Right renal pelvis (tissue), 4 donors: ENCODE measurements at places on chromosomes 7 and 10. TPM values are rescaled to one million over a fixed set of nuclear protein-coding genes. Genes with fewer than 3 reads are reported as not detected.

DNA sequence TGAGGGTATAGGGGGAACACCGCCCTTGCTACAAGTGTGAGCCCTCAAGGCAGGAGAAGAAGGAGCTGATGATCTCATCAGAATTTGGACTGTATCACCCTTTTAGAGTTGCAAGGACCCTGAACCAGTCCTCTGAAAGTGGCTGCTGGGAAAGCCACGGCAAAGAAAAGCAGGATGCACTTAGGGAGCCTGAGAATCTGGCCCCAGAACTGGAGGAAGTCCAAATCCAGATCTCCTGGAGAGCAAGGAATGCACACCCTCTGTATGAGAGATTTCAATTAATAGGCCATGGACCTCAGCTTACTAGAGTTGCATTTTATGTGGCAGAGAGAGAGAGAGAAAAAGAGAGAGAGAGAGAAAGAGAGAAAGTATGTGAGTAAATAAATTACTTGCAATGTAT is 662.9 kb downstream of the CCSER2 start:
- no peak for DNase-seq

GRCh38 chr10:99531026-99531695 is 1.6 kb upstream of the NKX2-3 start:
- no peak for DNase-seq

GRCh38 chr10:24989867-24990266 is 26.1 kb downstream of the ENKUR start:
- DNase-seq, result no peak

The OPALIN gene
- not detected for polyA plus RNA-seq

The PDE1C gene
- 4.4 TPM for polyA plus RNA-seq

DNA sequence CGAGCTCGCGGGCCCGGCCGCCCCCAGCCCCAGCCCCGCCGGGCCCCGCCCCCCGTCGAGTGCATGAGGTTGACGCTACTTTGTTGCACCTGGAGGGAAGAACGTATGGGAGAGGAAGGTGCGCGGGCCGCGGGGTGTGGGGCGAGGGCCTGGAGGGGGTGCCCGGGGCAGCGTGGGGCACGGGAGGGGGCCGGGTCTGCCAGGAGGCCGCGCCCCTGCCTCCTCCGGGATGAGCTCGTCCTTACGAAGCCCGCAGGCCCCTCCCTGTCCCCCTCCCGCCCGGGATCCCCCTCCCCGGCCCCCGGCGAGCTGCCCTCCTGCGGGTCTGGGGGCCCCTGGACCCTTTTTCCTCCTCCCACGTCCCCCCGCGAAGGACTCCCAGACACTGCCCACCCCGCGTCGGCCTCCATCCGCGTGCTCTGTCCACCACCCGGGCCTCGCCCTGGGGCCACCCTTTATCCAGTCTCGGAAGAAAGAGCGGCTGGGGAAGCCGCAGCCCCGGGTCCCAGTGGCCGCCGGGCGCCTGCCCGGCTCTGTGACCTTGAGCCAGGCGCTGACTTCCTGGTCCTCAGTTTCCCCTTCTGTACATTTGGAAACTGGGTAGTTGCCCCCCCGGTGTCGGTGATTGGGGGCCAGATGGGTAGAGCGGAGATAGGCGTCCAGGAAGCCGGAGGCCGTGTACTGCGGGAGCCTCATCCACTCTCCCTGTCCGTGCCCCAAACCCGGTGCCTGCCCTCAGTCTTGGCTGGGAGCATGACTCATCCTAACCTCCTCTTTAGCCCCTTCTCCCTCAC is 521 bp downstream of the LIMK1 start:
- DNase-seq, result no peak

The CC2D2B gene
- polyA plus RNA-seq, result 1.9 TPM

- DNase-seq, result no peak
Measured at GRCh38 chr10:60098677-60099601, 192.6 kb upstream of the CCDC6 start.

DNA sequence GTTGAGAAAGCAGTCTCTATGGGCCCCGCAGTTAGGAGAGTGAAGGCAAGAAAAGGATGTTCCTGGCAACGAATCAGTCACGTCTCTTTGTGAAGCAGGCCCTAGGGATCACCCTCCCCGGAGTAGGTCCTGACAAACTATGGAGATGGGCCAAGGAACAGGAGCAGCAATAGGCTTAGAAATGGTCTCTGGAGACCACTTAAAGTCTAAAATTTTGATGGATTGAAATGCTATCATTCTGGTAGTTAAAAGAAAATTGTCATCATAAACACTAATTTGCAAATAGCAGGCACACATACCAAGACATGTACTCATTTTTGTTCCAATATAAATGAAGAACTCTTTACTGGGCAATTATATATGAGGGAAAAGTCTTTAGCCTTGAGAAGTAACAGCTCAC is 123.5 kb downstream of the ITGB8 start:
- no peak for DNase-seq

GRCh38 chr7:96131525-96131924 is 190.4 kb downstream of the SLC25A13 start:
- no peak for DNase-seq

GRCh38 chr10:121339114-121339513 is 259.1 kb downstream of the FGFR2 start:
- DNase-seq, result no peak

- no peak for DNase-seq
Measured at GRCh38 chr7:47411281-47411869, 170.5 kb downstream of the TNS3 start.

GRCh38 chr7:556837-557557 is 37.4 kb upstream of the PDGFA start:
- no peak for DNase-seq
